ENCODE measurements at places on chromosomes 1 and 21.
A peak's percentile ranks its signal among the peaks of the same experiment; 100 is the strongest.

DNA sequence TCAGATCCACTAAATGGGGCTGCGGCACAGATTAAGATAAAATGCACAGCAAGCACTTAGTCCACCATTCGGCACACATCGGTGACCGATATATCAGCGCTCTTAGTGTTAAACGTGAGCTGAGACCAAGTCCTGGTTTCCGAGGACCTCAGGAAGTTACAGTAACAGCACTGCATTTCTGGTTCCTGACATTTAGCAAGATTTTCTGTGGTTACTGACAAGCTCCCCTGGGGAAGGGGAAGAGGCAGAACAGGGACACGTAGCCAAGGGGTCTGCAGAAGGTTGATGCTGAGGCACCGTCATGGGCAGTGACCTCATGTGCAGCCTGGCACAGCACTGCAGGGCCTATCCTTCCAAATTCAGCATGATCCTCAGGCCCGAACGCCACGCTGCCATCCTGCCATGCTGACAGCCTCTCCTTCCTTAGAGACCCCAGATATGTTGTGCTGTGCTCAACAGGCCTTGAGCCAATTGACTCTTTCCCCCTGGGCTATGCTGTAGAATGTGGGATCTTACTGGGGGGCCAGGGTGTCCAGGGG, 13.4 kb upstream of the PEF1 start:
- DNase-seq = no peak

DNA sequence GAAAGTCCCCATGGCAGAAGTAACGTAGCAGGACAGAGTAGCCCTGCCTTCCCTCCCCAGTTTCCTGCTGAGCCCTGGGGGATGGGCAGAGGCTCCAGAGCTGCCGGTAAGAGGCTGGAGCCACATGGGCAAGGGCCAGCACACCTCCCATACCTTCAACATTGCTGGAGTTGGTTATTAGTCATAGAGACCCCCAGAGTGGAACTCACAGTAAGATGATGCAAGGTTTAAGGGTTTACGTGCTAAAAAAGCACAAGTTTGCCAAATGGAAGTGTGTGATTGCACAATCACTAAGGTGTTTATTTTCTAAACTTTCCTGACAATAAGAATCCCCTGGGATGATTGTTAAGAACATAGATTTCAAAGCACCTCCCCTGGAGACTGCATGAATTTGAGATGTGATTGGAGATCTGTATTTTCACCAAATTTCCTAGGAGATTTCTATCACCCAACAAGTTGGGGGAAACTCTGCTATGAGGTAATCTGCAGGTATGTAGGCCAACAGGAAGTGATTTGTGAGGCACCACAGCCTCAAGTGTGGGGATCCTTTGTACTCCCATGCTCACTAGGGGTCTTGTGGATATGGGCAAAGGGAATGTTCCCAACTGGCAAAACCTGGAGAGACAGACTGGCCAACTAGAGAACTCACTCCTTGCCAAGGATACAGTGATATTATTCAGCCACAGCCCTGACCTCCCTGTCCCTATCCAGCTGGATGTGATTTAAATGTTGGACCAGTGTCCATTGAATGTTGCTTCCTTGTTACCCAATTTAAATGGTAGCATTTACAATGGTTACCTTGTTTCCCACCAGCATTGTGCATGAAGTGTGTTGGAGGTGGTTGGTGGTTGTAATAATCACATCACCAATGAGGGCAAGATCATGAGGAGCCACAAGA, 37.1 kb upstream of the CSF1 start:
- no peak for DNase-seq

GRCh38 chr1:194968916-194969315, 1639.3 kb downstream of the KCNT2 start:
- DNase-seq = no peak

DNA sequence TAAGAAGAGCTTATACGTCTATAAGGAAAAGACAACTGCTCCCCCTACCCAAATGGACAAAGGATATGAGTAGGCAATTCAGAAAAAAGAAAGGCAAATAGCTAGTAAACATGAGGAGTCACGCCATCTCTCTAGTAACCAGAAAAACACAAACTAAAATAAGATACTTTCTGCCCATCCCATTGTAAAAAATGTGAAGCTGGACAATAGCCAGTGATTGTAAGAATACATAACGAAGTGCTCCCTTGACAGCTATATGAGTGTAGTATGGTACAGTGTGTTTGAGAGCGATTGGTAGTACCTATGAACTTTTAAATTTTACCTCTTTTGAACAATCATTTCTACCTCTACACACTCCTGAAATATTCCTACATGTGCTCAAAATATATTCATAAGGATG, 7.5 kb upstream of the GJA8 start:
- no peak for DNase-seq

GRCh38 chr21:36700971-36701755, 2.2 kb downstream of the SIM2 start:
- no peak for DNase-seq

GRCh38 chr1:110672753-110673108, 2.0 kb downstream of the KCNA3 start:
- no peak for DNase-seq

GRCh38 chr1:119903443-119903835, 7.1 kb upstream of the ADAM30 start:
- no peak for DNase-seq

- no peak for DNase-seq
Observed at GRCh38 chr1:92399076-92399475, 87.6 kb downstream of the GFI1 start.

- DNase-seq = no peak
Observed at GRCh38 chr1:32239337-32239736, 7.7 kb upstream of the FAM167B start.

- no peak for DNase-seq
Observed at GRCh38 chr1:225228871-225229303, 199.0 kb downstream of the LBR start.

DNA sequence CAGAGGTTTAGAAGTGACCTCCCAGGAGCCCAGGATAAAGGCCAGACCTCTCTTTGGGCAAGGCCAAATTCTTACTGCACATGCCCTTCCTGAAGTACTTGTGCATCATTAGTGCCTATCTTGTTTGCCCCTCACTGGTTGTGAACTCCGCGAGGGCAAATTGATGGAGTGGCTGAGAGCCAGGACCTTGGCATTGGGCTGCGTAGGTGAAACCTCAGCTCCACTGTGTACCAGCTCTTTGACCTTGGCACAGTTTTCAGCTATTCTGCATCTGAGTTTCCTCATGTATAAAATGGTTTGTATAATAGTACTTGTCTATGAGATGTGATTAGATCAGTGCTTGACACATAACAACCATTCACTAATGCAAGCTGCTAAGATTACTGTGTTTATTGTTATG, 11.5 kb downstream of the OTUD3 start:
- no peak for DNase-seq

DNA sequence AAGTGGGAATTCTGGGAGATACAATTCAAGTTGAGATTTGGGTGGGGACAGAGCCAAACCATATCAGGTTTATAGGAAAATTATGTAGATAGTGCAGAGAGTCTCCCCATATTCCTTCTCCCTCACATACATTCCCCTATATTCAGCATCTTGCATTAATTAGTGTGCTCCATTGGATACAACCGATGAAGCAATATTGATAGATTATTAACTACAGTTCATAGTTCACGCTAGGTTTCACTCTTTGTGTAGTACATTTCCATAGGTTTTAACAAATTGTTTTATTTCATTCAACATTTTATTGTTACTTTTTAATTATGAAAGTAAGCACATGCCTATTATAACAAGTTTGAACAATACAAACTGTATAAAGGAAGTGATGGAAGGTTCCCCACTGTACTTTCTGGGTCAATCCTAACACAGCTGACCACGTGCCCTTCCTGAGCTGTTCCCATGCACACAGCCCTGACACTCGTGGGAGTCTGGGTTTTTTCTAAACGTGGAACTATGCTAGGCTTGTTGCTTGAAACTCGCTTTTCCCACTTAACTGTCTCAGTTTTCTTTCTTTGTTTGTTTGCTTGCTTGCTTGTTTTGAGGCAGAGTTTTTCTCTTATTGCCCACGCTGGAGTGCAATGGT, 116.8 kb upstream of the TMPRSS2 start:
- no peak for DNase-seq

DNA sequence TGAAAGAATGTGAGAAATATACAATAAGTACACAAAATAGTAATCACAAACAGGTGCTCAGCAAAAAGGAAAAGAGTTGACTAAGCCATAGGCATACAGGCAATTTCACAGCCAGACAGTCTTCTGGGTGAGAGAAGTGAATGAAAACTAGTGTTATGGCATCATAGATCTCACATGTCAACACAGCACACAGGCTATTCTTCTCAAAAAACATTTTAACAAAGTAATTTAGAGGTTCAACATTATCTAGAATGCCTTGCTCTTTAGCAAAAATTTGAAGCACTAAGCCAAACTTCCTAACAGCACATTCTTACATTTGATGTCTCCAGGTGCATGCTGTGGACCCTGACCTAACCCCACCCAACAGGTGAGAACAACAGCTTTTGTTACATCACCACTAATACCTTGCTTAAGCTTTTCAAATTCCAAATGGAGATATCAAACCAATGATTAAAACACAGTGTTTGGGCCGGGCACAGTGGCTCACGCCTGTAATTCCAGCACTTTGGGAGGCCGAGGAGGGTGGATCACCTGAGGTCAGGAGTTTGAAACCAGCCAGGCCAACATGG, 30.5 kb downstream of the OTUD7B start:
- no peak for DNase-seq

DNA sequence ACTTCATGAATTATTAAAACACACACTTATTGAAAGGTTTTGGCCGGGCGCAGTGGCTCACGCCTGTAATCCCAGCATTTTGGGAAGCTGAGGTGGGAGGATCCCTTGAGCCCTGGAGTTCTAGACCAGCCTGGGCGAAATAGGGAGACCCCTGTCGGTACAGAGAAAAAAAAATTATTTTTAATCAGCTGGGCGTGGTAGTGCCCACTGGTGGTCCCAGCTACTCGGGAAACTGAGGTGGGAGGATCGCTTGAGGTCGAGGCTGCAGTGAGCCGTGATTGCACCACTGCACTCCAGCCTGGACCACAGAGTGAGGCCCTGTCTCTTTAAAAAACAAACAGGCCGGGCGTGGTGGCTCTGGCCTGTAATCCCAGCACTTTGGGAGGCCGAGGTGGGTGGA, 1.7 kb downstream of the GABPB2 start:
- no peak for DNase-seq

- no peak for DNase-seq
Observed at GRCh38 chr21:43657355-43658087, 1.8 kb downstream of the HSF2BP start.

GRCh38 chr1:67323087-67323486, 15.4 kb downstream of the IL12RB2 start:
- DNase-seq = no peak

- peak; percentile 42 for DNase-seq
Observed at GRCh38 chr1:41739061-41739955, 179.4 kb downstream of the HIVEP3 start.

DNA sequence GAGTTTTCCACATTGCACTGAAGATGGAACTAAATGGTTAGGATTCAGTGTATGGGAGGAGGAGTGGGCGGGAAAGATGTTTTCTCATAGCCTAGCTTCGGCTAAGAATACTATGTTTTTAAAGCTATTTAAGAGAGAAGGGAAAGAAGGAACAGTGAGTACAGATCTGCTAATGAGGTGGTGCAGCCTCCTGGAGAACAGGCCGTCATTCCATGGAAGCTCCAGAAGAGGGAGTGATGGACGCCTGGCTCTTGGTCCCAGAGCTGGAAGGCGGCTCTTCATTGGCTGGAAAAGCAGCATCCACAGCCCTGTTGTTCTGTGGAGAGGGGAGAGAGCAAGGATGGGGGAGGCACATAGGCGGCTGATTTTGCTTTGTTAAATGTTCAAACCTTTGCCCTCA, 6.9 kb downstream of the CAMK1G start:
- no peak for DNase-seq

- no peak for DNase-seq
Observed at GRCh38 chr21:26199456-26199855, 28.9 kb upstream of the APP start.
